CD4-positive, alpha-beta T cell treated with Interleukin-12 subunit alpha and Interleukin-12 subunit beta, for 1 hour (primary cell): ENCODE measurements at places on chromosomes 16 and 17.

DNA sequence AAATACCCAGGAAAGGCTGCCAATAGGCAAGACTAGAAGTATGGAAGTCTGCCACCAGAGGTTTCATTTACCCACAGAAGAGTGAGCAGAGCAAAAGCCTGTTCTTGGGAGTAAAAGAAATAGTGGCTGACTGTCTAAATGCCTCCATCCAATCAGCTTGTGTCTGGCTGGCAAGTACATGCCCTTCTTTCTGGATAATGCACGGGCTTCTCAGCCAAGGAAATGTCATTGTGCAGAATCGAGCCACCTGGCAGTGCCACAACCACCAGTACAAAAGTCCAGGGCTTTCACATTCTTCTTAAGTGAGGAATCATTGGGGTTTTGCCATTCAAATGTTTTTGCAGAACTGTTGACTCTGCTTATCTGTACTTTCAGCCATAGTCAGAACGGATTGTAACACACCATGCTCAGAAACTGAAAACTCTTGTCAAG lies 10.1 kb upstream of the ERCC4 start:
- DNase-seq: no peak

DNA sequence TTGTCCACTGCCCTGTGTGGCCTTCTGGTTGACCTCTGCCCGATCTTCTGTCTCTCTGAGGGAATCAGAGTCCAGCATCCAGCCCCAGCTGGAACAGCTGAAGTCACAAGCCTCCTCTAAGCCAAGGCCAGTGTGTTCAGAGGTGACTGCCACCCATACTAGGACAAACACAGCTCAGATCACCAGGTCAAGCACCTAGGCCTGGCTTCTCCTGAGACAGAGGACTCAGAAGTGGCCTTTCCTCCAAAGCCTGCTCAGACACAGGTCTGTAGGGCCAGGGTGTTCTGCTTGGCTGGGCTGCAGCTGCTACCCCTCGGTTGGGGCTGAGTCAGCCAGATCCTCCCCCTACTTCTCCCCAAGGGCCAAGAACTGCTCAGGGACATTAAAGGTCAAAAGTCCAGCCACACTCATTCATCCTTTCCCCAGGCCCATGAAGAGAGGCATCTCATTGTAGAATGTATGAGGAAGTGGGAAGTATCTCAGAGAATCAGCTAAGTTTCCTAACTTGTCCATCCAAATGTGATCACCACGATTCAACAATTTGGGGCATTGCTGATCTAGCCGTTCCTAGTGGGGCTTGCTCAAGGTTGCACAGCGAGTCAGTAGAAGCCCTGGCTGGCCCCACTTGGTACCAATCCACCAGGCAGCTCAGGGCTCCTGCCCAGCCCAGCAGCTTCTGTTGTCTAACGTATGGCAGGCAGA lies 7.6 kb downstream of the SLC46A1 start:
- DNase-seq: no peak

GRCh38 chr16:80012586-80012985 lies 412.0 kb upstream of the MAF start:
- DNase-seq: no peak

DNA sequence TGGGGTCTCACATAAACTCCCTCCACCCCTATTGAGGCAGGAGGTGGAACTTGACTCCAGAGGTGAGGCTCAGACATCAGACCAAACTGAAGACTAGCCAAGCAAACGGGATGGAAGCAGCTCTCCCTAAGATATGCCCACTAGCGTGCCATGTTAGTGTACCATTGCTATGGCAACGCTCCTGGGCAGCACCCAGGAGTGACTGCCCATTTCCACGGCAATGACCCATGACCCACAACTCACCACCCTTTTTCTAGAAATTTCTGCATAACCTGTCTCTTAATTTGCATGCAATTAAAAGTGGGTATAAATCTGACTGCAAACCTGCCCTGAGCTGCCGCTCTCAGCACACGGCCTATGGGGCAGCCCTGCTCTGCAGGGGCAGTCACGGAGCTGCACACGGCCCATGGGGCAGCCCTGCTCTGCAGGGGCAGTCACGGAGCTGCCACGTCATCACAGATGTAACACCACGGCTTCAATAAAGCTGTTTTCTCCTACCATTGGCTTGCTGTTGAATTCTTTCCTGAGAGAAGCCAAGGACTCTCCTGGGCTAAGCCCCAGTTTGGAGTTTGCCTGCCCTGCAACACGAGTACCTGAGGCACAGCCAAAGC lies 164.3 kb downstream of the RBFOX3 start:
- DNase-seq: no peak

- no peak for DNase-seq
These were observed 2.6 kb upstream of the TRIM65 start for GRCh38 chr17:75899353-75899752.

DNA sequence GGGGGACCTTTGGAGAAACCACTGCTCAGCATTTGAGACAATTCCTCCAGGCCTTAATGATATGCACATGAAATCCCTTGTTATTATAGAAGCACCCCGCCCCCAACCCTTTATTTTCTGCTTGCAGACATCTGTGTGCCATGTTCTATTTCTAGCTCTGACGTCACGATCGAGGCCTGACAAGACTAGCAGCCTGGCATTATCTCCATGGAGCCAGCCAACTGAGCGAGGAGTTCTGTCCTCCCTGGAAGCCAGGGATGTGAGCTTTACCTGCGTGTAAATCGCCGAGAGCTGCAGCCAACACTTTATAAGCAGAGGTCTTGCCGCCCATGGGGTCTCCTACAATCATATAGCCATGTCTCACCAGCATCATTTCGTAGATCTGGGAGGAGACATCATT lies 116.9 kb downstream of the DNAH3 start:
- DNase-seq: no peak

- DNase-seq: no peak
These were observed 312.5 kb downstream of the GRIN2A start for GRCh38 chr16:9869776-9870175.

GRCh38 chr17:65198653-65199382 lies 61.6 kb downstream of the RGS9 start:
- DNase-seq: peak; percentile 67

GRCh38 chr17:67243284-67243683 lies 1.7 kb downstream of the HELZ start:
- no peak for DNase-seq

GRCh38 chr17:21379080-21379711 lies 3.0 kb downstream of the KCNJ12 start:
- DNase-seq: no peak

- peak; percentile 2 for DNase-seq
These were observed at the start of gene TOM1L1 for GRCh38 chr17:54900457-54901229. Gene TOM1L1, plus strand, starts transcription at chr17:54900852. Its CDS starts 14 bp downstream, at chr17:54900866.

GRCh38 chr16:49602201-49602975 lies 228.8 kb downstream of the C16orf78 start:
- DNase-seq: no peak

GRCh38 chr17:74981979-74982662 lies 5.3 kb upstream of the CDR2L start:
- peak; percentile 86 for DNase-seq

- DNase-seq: no peak
These were observed 19.0 kb downstream of the PIK3R5 start for GRCh38 chr17:8946476-8946875.

DNA sequence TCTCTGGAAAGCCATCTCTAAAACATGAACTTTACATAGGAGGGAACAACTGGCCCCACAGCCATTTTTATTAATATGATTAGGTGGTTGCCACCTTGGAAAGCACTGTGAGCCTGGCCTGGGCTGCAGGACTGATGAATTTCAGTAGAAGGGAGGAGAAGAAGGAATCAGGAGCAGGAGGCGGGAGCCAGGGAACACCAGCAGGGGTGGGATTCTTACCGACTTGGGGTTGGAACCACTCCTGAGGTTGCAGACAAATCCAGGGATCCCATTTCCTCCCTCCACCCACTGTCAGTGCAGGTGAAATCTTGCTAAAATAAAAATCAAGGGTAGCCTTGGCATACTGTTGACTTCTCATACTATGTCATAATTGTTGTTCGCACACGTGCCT lies 16.9 kb upstream of the MAP3K14 start:
- DNase-seq: no peak

DNA sequence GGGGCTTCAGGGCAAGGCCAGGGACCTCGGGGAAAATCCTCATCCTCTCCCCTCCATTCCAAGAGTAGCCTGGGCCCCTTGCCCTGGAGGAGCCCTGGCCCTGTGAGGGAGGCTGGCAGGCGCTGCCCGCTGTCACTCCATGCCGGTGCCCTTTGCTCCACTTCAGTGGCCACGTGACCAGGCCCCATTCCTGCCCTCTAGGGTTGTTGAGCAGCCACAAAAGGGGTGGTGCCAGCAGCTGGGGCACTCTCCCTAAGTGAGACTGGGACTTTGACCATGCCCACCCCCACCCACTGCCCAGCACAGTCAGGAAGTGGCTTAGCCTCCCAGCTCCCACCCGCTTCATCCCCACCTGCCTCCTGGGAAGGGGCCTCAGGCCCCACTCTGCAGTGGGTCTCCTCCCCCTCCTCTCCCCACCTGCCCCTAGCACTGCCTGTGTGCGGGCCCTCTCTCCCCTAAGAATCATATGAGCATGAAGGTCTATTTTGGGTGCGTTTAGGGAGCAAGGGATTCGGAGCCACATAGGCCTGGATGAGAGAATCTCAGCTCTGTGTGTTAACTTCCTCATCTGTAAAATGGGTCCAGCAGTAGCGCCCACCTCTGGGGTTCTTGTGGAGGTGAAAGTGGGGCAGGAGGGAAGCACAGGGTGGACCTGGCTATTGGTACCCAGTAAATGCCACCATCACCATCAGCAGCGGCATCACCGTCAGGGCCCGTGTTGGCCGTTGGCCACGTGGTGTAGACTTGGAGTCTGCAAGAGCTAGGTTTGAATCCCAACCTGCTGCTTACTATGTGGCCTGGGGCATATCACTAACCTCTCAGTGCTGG lies 7.2 kb downstream of the PDK2 start:
- no peak for DNase-seq

DNA sequence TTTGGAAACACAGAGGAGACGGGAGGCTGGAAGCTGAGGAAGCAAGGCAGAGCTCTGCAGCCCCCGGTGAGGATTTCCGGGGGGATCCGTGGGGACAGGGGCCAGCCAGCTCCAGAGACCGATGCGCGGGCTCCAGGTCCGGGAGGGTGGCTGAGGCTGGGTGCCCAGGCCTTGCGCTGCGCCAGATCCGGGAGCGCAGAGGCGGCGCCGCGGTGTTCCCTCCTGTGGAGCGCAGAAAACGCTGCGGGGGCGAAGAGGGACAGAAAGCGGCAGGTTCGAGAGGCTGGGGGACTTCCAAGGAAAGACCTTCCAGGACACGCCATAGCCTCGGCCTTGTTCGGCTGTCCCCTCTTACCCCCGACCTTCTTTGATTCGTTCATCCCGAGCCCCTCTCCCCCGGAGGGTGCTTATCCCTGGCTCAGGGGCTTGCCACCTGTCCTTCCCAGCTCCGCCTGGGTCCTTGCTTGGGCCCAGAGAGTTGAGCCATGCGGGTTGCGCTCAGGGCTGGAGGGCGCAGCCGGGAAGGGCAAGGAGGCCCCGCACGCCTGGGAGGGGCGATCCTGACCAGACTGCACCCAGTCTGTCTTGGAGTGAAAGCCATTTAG lies 697 bp upstream of the SHISA9 start:
- no peak for DNase-seq

GRCh38 chr16:77555126-77555525 lies 120.3 kb upstream of the ADAMTS18 start:
- no peak for DNase-seq

- no peak for DNase-seq
These were observed 10.6 kb downstream of the CAMKK1 start for GRCh38 chr17:3882276-3882675.

DNA sequence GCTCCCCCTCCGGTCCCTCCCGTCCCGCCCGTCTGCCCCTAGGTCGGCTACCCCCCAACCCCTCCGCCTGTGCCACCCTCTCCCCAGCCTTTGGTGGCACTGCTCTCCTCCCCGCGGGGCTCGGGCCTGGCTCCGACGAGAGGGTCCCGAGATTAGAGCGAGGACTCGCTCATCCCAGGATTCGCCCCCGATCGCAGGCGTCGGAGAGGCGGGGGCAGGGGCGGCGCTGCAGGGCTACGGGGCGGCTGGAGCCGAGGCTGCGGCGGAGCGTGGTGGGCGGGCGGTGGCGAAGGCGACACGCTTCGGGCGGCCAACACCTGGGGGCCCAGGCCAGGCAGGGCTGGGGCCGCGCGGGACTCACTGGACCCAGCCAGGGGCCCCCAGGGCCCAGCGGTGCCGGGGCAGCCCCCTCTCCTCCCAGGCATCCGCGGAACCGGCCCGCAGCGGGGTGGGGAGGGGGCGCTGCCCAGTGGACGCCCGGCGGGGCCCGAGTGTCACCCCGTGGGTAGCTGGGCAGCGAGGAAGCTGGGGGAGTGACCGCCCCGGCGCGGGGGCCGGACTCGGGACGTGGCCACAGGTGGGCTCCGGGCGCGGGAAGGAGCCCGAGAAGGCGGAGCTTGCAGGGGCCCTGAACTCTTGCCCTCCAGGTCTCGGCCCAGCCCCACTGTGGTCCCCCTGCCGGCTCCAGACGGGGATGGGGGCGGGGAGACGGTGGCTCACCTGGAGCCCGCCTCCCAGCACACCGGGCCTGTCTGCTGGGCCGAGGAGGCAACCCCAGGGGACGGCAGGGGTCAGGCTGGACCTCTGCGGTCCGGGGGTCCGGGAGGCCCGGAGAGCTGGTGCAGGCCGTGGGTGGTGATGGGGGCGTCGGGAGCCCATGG lies 1.5 kb downstream of the MGAT5B start:
- DNase-seq: no peak

DNA sequence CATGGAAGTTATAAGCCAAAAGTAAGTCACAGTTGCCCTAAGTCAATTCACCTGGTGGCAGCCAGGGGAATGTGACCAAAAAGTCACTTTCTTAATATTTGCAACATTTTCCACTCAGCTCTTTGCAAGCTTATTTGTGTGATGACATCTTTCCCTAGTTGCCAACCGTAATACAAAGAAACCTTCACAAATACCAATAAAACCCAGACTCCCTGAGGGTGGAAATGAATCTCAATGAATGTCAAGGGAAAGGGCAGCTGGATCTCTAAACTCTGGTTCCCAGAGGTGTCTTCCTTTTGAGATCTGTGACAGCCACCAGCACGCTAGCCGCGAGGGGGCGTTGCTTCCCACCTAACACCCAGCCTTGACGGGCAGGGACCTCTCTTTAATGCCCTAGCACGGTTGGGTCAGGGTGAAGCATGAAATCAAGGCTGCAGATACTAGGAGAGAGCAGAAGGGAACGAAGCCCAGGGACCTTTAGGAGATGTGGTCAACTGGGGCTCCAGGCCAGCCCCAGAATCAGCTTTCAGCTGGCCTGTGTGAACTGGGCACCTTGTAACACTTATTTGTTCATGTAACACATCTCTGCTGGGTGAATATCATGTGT lies 82.2 kb downstream of the CMC2 start:
- peak; percentile 31 for DNase-seq
